A549 treated with AZD2906 at 1 μM for 4 hours (cell line): ENCODE measurements at places on chromosomes 2 and 18. TPM values are rescaled to one million over a fixed set of nuclear protein-coding genes. Genes with fewer than 3 reads are reported as not detected.

The GPR55 gene
- total RNA-seq = not detected in 5 replicates

The RSAD2 gene
- 0.13 to 0.25 TPM (median 0.22 TPM) in 5 replicates for total RNA-seq

The MROH2A gene
- 0.11 to 0.23 TPM (median 0.18 TPM) in 4 of 5 replicates, not detected in the other for total RNA-seq

The VWA3B gene
- 0.09 to 0.14 TPM (median 0.12 TPM) in 3 of 5 replicates, not detected in the others for total RNA-seq

The HMSD gene
- total RNA-seq = 0.09 to 0.29 TPM (median 0.24 TPM) in 3 of 5 replicates, not detected in the others

The MYO3B gene
- not detected in 5 replicates for total RNA-seq

The ADGRF3 gene
- total RNA-seq = 0.06 to 0.15 TPM (median 0.10 TPM) in 4 of 5 replicates, not detected in the other

The SCN9A gene
- 2.3 to 4.5 TPM (median 3.7 TPM) in 5 replicates for total RNA-seq

The ILKAP gene
- 34.9 to 41.6 TPM (median 39.3 TPM) in 5 replicates for total RNA-seq

The IL36B gene
- total RNA-seq = 0.11 to 0.14 TPM in 2 of 5 replicates, not detected in the others

The ASB1 gene
- total RNA-seq = 38.9 to 58.9 TPM (median 55.3 TPM) in 5 replicates

The PAX3 gene
- not detected in 5 replicates for total RNA-seq

The ANKRD30B gene
- total RNA-seq = not detected in 5 replicates

The INO80D gene
- 1.5 to 2.1 TPM (median 1.6 TPM) in 5 replicates for total RNA-seq

The LAMA3 gene
- total RNA-seq = 47.1 to 67.6 TPM (median 63.5 TPM) in 5 replicates

The DSG4 gene
- not detected in 5 replicates for total RNA-seq

The MEX3C gene
- 16.2 to 20.3 TPM (median 18.7 TPM) in 5 replicates for total RNA-seq

The SCN3A gene
- total RNA-seq = 0.02 to 0.09 TPM (median 0.02 TPM) in 3 of 5 replicates, not detected in the others

The UGGT1 gene
- 16.4 to 22.1 TPM (median 18.1 TPM) in 5 replicates for total RNA-seq

The CNDP1 gene
- total RNA-seq = 0.08 TPM in 1 of 5 replicates, not detected in the others

The GPBAR1 gene
- 0.24 to 0.54 TPM (median 0.40 TPM) in 5 replicates for total RNA-seq

The DSEL gene
- 0.34 to 0.51 TPM (median 0.40 TPM) in 5 replicates for total RNA-seq

The STEAP3 gene
- total RNA-seq = 44.8 to 53.7 TPM (median 48.2 TPM) in 5 replicates

The CERKL gene
- total RNA-seq = 0.30 to 0.46 TPM (median 0.33 TPM) in 5 replicates

The ALPI gene
- total RNA-seq = 0.05 TPM in 1 of 5 replicates, not detected in the others

The MAP3K19 gene
- not detected in 5 replicates for total RNA-seq

The CABLES1 gene
- total RNA-seq = 13.1 to 17.0 TPM (median 14.8 TPM) in 5 replicates

The KCNIP3 gene
- 1.4 to 2.4 TPM (median 2.2 TPM) in 5 replicates for total RNA-seq

The GPR39 gene
- 6.7 to 7.5 TPM (median 6.9 TPM) in 5 replicates for total RNA-seq

The AGPS gene
- total RNA-seq = 32.4 to 42.4 TPM (median 36.2 TPM) in 5 replicates

The TUBA4B gene
- 0.10 to 0.32 TPM (median 0.12 TPM) in 5 replicates for total RNA-seq

The SDC1 gene
- total RNA-seq = 167 to 203 TPM (median 188 TPM) in 5 replicates

The SCYGR6 gene
- total RNA-seq = not detected in 5 replicates

The BCL2 gene
- 0.48 to 0.66 TPM (median 0.58 TPM) in 5 replicates for total RNA-seq

The RTN4 gene
- total RNA-seq = 451 to 520 TPM (median 499 TPM) in 5 replicates

The ONECUT2 gene
- total RNA-seq = 0.27 to 0.54 TPM (median 0.29 TPM) in 5 replicates

The GALNT14 gene
- 42.1 to 47.2 TPM (median 44.8 TPM) in 5 replicates for total RNA-seq
